ENCODE measurements at places on chromosomes 7 and 10.

- DNase-seq = no peak
Measured at GRCh38 chr10:60896033-60896432, 48.0 kb downstream of the RHOBTB1 start.

- DNase-seq = no peak
Measured at GRCh38 chr7:139777133-139777891, 486 bp downstream of the HIPK2 start.

DNA sequence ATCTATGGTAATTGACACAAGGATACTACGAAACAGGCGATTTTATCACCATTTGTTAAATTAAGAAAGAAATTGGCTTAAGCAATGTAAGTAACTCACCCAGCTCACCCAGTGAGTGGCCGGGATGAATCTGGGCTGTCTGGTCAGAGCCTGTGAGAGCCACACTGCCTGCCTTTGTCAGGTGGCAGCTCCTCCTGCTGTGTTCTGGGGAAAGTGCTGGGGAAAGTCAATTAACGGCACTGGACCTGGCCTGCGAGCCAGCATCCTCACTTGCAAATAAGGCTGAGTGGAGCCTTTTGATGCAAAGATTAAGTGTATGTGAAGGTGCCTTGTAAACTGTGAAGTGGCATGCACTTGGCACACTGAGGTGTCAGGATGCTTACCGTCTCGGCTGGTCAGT lies 13.4 kb upstream of the CXCL12 start:
- no peak for DNase-seq

GRCh38 chr10:36094096-36094495 lies 452.0 kb upstream of the FZD8 start:
- no peak for DNase-seq

DNA sequence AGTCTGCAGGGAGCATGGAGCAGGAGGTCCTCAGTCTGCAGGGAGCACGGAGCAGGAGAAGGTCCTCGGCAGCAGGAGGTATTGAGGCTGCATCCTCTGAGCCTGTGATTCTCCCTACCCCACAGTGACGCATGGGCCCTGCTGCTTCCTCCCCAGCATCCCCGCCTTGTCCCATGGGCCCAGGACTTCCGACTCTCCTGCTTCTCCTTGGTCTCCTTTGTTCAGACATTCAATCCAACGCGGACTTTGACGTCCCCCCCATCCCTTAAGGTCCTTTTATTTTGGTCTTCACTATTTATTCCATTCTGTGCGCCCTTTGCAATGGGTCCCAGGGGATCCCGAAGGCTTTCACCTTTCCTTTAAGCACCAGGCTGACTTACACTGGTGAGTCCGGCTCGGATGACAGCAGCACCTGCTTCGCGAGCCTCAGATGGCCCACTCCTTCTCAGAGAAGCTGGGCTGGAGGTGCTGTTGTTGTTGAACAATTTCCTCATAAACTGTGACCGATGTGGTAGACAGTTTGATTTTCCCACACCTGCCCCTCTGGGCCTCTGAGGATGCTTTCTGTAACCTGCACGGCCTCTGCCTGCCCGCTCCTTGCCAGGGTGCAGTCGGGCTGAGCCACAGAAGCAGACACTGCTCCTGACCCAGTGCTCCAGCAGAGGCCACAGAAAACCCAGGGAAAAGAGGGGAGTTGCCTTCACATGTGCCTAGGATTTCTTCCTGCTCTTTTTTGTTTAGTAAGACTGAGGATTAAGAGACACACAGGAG lies 407.2 kb upstream of the SHH start:
- no peak for DNase-seq

DNA sequence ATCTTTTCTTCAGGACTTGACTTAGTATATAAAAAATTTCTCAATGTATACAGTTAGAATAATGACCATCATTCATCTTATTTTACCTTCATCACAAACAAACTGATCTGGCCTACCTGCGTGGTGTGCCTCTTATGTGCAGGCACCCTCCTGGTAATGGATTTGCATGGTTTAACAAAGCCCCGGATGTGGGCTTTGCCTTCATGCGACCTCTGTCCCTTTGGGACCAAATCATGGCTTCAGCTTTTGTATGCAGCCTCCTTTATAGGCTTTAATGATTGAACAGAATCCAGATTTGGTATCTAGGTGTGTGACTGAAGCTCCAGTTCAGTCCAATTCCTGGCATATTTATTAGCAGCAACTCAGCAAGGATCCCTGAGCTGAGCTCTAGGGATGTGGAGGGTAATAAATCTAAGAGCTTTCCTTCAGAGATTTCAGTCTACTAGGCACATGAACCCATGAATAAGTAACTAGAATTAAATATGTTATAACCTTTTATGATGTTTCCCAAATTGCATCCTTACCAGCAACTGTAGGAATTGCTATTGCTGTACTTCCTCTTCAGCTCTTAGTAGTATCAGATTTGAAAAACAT lies 256.9 kb downstream of the ABCA13 start:
- DNase-seq = no peak

- DNase-seq = no peak
Measured at GRCh38 chr7:74579800-74580685, 77.5 kb upstream of the GTF2I start.

DNA sequence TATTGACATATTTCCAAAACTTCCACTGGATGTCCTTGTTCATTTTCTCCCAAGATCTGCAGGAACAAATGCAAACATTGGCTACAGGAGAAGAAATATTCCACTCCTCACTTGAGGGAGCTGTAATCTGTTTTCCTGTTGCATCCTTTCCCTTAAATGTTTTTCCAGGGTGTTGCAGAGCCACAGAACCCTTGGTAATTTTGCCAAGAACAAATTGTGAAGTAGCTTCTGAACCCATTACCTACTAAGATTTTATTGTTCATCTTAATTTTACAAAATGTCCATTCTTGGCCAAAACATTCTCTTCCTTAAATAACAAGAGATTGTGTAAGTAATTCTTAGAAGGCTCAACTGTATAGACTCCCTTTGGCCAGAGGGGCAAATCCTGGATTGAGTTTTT lies 177.0 kb downstream of the GNAT3 start:
- DNase-seq = no peak

- DNase-seq = no peak
Measured at GRCh38 chr10:101394524-101395133, 40.7 kb downstream of the BTRC start.

- DNase-seq = peak; percentile 7
Measured at GRCh38 chr7:2953588-2954407, 89.9 kb downstream of the CARD11 start.

DNA sequence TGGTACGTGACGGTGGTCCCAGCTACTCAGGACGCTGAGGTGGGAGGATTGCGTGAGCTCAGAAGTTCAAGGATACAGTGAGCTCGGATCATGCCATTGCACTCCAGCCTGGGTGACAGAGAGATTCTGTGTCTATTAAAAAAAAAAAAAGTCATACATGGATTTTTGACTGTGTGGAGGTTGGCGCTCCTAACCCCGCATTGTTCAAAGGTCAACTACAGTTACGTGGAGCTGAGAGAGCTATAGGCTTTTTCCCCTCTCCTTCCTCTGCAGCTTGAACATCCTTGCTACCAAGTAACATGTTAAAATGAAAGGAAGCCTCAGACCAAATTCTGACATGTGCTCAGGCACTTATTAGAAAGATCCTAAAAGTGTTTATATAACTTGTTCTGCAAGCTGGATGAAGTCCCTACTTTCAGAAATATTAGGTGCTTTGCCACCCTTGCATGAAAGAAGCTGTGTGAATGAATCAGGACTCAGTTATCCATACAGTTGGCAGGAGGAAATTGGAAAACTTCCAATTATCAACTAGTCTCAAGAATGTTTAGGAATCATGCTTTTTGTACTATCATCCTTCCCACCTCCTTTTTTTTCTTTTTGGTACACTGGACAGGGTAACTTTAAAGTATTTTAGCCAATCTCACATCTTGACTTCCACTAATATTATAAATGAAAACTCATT lies 12.5 kb upstream of the ST7 start:
- DNase-seq = no peak

- no peak for DNase-seq
Measured at GRCh38 chr10:96789571-96790108, 42.5 kb upstream of the LCOR start.

- DNase-seq = no peak
Measured at GRCh38 chr7:112260911-112261310, 54.4 kb downstream of the ZNF277 start.

- DNase-seq = no peak
Measured at GRCh38 chr7:132592231-132592920, 16.1 kb upstream of the PLXNA4 start.

- DNase-seq = no peak
Measured at GRCh38 chr10:110723224-110723891, 79.2 kb downstream of the RBM20 start.

DNA sequence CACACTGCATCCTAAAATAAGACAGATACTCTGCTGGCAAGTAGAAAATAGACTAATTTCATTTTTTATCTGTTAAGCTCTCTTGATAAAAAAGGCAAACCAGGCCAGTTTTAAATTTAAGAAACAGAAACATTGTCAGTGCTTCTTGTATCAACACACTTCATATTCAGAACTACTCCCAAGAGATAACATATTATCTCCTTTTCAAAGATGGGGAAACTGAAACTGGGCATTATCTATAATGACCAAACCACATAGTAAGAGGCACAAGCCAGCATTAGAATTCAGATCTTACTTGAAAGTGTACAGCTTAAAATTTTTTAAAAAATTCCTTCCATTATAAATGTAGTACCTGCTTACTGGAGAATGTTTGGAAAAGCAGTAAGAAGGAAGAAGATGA lies 14.7 kb downstream of the SRI start:
- no peak for DNase-seq

GRCh38 chr7:156984174-156984891 lies 26.1 kb downstream of the MNX1 start:
- DNase-seq = no peak

DNA sequence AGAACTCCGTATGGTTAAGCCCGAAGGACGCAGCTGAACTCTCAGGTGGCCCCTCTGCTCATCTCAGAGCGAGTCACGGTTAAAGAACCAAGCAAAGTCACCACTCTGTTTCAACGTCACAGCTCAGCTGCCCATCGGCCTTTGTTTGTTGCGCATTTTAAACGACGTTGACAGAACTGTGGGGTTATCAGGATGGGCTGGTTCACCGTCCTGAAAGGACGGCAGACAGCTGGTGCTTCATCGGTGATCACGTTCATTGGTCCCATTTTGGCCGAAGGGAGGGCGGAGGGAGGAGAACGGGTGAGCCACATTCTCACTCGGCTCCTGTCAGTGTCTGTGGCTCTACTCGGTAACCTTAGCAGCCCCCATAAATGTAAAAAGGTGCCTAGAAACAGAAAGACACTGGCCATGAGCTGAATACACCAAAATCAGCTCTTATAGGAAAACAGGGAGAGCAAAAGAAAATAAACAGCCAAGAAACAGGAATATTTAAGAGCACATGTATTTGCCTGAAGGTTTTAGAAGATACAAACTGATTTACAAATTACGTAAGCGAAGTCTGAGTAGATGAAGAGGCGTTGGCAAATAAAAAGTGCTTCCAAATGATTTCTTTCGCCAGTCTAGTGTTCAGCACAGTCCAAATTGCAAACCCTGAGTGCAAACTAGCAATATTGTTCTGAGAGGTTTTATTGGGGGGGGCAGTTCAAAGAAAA lies 8.4 kb downstream of the PRKAG2 start:
- DNase-seq = no peak

DNA sequence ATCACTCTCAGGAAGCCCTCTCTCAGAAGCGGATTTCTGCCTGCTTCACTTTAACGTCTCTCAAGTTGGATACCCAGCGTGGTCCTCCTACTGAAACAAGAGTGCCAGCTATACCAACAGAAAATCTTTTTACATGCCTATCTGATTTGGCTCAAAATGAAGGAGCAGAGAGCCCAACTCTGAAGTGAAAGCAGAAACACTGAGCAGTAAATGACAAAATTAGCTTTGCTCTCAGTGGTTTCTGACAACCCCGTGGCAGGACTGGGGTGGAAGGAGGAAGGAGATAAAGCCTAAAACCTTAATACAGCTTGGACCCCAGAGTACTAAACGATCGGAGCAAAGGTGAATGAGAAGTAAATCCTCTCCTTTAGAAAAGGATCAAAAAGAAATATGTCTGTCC lies 25.1 kb upstream of the GPR37 start:
- no peak for DNase-seq

GRCh38 chr10:32950591-32951108 lies 7.4 kb downstream of the ITGB1 start:
- DNase-seq = no peak

DNA sequence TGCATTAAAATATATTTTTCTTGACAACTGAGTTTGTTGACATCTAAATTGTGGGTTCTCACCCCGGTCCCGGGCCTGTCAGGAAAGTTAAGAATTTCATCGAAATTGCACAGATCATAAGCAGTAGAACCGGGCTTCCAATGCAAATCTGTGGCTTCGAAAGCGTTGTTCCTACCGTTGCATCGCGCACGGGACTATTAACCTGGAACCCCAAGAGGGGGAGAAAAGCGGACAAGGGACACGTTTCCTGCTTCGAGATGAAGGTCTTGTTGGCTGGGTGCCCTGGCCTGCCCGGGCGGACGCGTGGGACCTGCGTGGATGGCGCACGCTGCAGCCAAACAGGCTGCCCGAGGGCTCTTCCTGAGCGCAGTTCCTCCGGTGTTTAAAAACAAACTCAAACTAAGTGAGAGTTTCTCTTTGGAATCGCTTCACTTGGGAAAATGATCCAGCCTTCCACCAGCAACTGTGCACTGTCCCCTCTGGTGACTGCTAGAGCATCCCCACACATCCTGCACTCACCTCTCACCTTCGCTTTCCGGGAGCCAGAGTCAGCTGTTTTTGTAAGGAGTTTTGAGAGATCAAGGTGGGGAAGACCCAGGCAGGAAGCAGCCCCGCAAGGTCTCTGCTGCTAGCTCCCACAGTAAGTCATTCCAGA lies 5.1 kb upstream of the TBX20 start:
- no peak for DNase-seq

DNA sequence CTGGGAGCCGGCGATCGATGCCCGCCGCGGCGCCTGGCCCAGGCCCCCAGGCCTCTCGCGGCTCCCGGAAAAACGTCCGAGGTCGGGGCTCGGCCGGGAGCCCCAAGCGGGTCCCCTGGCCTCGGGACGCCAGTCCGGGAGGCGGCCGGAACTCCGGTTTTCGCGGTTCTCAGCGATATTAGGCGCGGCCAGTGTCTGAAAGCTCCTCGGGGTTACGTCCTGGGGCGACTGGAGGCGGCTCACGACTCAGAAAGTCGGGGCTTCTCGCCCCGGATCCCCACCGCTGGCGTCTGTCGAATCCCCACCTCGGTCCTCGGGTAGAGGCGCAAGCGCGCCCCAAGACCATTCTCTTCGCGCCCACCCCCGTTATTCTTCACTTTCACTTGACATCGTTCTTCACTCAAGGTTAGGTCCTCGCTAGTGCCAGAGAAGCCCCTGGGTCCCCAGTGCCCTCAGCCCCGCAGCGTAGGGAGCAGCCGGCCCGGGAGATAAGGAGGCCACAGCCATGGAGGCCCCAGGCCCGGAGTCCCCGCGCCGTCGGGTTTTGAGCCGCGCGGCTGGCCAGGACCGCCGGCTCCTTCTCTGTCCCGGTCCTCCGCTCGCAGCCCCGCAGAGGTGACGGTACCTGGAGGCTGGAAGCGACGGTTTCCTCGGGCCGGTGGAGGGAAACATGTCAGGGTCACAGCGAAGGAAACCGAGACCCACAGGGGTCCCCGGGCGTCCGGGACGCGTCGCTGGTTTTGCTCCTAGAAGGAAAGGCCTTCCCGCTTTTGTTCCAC lies 35.2 kb upstream of the EBLN1 start:
- no peak for DNase-seq
